ENCODE measurements at places on chromosomes 1 and 21.

- peak; percentile 69 for DNase-seq
Measured at GRCh38 chr1:154627257-154628120, 19.5 kb upstream of the ADAR start.

DNA sequence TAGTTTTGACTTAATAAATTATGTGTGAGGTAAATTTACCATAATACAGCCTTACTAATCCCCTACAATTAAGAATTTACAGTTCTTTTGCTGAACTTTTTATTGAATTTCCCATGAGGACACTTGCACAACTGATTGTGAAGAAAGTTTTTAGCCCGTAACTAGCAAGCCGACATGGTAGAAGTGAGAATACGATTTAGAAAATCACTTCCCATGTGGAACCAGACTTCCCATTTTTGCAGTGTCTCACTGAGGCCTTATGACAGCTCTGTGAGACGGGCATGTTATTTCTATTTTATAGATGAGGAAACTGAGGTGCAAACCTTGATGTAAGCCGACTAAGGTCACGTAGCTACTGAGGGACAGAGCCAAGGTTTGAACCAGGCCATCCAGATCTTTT is 32.5 kb upstream of the LMO4 start:
- no peak for DNase-seq

GRCh38 chr1:208179961-208180409 is 64.2 kb downstream of the PLXNA2 start:
- DNase-seq = no peak

- no peak for DNase-seq
Measured at GRCh38 chr1:115425442-115425841, 87.4 kb upstream of the NGF start.

- DNase-seq = no peak
Measured at GRCh38 chr1:85116856-85117255, 68.6 kb upstream of the MCOLN3 start.

DNA sequence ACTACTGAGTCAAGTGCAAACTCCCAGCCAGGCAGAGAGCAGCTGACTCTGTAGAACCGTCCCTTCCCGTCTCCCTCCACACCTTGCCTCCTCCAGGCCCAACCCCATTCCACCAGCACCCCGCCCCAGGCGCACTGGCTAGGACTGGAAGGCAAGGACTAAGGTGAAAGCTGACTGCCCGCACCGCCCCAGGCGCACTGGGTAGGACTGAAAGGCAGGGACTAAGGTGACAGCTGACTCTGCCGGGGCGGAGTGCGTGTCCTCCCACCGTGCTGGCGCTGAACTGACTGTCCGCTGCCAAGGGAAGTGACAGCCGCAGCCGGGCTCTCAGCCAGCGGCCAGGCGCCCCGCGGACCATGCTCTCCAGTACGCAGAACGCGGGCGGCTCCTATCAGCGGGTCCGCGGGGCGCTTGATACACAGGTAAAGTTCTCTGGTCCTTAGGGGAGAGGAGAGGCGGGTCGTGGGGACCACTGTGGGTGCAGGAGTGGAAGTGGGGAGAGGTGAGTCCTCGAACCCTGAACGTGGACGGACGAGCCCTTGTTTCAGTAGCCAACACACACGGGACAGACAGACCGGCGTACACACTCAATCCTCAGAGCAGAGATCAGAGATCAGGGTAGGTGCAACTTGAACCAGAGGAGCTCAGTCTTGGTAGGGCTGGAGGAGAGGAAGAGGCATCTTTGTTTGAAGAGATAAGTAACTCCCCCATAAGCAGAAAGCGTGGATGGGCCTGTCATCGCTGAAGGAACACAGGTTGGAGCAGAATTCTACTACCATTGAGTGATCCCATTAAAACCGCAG is 58.0 kb downstream of the RBM11 start:
- no peak for DNase-seq

DNA sequence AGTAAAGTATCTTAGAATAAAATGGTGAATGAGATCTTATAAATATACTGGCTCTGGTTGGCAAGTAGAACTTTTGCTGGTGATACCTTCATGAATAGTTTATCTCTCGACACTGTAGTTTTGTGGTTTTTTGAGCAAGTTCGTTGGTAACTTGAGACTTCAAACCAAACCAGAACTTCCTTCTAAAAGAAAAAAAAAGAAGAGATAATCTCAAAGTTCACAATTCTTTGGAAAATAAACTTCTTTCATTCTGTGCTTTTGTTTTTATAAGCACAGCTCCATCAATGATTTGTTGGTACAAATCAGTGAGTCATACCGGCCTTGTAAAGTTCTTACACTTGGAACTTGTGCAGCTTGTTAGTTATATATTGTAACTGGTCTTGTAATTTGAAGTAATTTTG is 2.3 kb downstream of the HIPK1 start:
- DNase-seq = peak; percentile 68

- peak; percentile 61 for DNase-seq
Measured at GRCh38 chr1:35288761-35289160, 20.3 kb downstream of the ZMYM4 start.

- DNase-seq = no peak
Measured at GRCh38 chr1:101816262-101816661, 180.5 kb downstream of the OLFM3 start.

DNA sequence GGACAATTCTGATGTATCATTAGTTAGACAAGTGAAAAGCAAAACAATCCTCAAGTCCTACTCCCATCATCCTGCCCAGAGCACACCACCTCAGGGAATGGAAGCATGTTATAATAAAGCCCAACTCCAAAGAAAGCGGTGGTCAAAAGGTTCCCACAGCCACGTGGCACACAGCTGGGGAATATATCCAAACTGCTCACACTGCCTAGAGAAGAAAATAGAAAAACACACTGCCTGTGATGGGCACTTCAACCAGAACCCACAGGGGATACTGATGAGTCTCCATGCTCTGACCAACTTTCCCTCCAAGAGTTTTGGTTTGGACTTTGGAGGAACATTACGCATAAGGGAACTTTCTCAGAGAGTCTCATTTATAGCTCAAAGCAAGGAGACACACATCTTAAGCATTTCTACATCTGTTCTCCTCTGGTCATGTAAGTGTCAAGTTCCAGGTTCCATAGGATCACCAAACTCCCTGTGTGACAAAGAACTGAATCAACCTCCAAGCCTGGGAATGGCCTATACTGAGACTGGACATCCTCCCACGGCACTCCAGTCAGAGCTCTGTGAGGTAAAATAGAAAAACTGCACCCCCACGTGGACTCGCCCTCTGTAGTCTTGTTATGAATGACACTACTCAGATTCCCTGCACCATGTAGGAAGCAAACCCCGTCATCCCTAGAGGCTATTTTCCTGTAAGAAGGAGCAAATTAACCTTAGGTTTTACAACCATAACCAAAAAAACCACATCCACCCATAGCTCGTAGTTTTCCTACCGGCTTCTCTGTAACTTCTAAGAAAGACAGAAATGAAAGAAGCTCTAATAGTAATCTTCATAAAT is 12.2 kb downstream of the DSTYK start:
- no peak for DNase-seq

- no peak for DNase-seq
Measured at GRCh38 chr1:160629286-160630210, 17.3 kb downstream of the SLAMF1 start.

DNA sequence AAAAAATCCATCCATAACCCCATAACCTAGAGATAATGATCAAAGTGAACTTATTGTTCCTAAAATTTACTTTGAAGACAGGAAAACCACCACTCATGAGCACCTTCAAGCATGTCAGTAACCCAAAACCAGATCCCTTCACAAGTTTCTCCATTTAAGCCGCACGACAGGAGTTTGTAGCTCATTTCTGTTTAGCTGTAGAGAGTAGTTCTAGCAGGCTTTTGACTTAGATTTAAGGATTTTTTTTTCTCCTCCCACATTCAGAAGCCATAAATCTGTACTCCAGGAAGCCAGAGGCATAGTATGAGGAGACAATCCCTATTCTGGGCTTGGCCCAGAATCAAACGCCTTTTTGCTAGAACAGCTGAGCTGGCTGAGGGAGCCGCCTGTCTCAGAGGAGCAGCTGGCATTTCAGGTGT is 25.6 kb downstream of the TOMM20 start:
- no peak for DNase-seq

- DNase-seq = no peak
Measured at GRCh38 chr1:109466452-109467300, at the start of gene SYPL2. Gene SYPL2, plus strand, starts transcription at chr1:109466546. Its CDS starts 298 bp downstream, at chr1:109466844.

DNA sequence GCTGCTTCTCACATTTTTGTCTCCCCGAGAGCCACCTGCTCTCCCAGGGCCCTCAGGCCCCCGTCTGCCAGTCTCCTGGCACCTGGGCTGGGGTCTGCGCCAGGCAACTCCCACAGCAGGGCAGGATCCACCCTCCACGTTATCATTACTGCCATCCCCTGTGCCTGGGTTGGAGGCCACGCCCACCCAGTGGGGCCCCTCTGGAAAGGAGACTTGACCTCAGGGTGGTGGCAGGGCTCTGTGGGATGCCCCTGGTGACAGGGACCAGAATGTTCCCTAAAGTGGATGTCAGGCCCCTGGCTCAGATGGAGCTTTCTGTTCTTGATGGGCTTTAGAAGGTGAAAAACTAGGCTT is 66.6 kb downstream of the SKI start:
- DNase-seq = no peak

DNA sequence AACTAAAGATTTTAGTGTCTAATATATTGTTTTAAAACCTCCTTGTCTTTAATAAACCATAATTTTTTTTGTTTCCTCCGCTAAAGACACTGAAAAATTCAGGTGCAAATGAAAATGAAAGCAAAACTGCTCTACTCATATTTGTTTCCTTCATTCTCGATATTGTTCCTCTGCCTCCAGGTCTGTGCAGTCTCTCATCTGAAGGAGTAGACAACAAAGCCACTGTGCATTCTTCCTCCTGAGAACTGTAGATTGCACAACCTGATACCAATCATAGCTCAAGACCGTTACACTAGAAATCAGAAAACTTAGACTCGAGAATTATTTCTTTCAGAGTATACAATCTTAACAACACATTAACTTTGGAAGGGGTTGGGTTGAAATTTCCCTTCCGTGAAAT is 373.1 kb upstream of the CXADR start:
- peak; percentile 6 for DNase-seq

- DNase-seq = no peak
Measured at GRCh38 chr21:45262616-45263015, 25.1 kb downstream of the POFUT2 start.

All from HT1080 (cell line).